PC-3 (cell line): ENCODE measurements at places on chromosomes 2 and 18. TPM values are rescaled to one million over a fixed set of nuclear protein-coding genes. Genes with fewer than 3 reads are reported as not detected.

- no peak overlapping the region for H3K27ac ChIP-seq
- DNase-seq: no peak
- no peak overlapping the region for H3K4me3 ChIP-seq
Observed at GRCh38 chr2:43897492-43897891, 58.7 kb downstream of the ABCG8 start.

DNA sequence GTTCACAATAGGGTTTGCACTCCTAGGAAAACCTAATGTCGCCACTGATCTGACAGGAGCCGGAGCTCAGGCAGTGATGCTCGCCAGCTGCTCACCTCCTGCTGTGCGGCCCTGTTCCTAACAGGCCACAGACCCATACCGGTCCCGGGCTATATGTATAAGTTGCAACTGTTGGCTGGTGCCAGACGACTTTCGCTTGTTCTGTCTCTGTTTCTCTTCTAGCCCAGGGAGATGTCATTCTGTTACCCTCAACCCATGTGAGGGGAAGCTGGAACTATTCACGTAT, 170.3 kb downstream of the BCL2 start:
- H3K36me3 ChIP-seq: no peaks in the 10 kb centered on the region
- DNase-seq: no peak
- H3K4me1 ChIP-seq: no peaks in the 10 kb centered on the region
- no peak overlapping the region for H3K27ac ChIP-seq

DNA sequence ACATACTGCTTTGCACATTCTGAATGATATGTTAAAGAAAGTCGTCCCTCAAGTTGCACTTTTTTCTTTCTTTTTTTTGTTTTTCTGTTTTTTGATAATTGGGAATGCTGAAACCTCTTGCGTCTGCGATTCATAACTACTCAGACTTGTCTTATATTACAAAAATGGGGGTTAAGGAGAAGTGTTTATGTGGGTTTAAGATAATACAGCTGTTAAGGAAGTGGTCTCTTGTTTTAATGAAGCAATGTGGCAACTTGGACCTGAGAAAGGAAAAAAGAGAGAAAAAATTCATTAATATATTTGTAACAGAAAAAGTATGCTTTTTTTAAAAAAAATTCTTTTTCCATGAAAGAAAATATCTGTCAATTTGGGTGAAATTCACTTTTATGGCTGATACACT, 268.5 kb upstream of the CCDC68 start:
- no peak overlapping the region for H3K27ac ChIP-seq
- no peak overlapping the region for H3K4me3 ChIP-seq

DNA sequence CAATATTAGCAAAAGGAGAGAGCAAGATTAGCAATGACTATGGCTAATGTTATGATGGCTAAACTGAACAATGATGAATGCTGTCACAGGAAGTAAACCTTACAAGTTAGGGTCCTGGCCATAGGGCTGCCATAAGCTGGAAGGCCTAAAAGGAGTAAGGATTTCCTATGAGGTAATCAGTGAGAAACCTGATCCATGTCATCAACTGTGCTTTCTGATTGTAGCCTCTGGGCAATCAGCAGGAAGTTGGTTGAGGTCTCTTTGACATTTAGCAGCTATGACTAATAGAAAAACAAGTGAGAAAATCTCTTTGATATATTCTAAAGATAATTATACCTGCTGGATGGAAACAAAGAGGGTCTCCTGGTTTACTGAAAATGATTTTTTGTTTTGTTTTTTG, 193.0 kb downstream of the RAB3GAP1 start:
- peaks cover 8% of the 10 kb centered on the region for H3K4me1 ChIP-seq
- no peaks in the 10 kb centered on the region for H3K36me3 ChIP-seq
- peak; percentile 72 for DNase-seq
- H3K27me3 ChIP-seq: no peaks in the 10 kb centered on the region
- H3K27ac ChIP-seq: 0 out of 2 replicates have a peak overlapping the region, but pooled peaks have one; percentile 9

The G6PC2 gene
- total RNA-seq: not detected in 2 replicates
